Caco-2 (cell line): ENCODE measurements at places on chromosomes 7 and 10. TPM values are rescaled to one million over a fixed set of nuclear protein-coding genes. Genes with fewer than 3 reads are reported as not detected.

DNA sequence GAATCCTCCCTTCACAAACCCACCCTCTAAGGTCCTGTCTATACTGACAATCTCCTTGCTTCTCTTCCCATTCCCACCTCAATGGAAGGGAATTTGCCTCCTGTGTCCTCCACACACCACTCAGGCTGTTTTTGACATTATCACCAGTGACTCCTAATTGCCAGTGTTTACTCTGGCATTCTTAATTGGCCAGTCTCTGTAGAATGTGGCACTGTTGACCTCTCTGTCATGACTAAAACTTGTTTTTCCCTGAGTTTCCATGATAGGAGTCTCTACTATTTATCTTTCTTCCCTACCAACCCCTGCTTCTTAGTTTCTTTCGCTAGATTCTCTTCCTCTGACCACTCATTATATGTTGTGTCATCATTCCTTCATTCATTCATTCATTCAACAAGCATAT lies 12.1 kb downstream of the SLC16A12 start:
- no peak for DNase-seq

DNA sequence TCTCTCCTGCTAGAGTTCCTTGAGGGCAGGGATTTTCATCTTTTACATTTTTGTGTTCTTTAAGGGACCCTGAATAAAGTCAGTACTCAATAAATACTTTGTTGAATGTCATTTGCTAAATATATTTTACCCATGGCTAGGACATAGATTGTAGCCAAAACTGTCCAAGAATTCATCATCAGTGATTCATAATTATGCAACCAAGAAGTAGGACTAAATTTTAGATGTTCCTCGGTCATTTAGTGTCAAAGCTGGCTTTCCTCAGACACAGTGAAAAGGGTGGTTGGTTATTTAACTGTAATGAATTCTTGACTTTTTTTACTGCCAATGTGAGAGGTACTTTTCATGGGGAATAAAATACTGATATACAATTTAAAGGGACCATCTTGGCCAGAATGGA lies 3.3 kb downstream of the NUDT13 start:
- DNase-seq: no peak

The C10orf62 gene
- total RNA-seq: not detected in 2 replicates

The DNAH11 gene
- total RNA-seq: 1.3 and 2.0 TPM in 2 replicates

DNA sequence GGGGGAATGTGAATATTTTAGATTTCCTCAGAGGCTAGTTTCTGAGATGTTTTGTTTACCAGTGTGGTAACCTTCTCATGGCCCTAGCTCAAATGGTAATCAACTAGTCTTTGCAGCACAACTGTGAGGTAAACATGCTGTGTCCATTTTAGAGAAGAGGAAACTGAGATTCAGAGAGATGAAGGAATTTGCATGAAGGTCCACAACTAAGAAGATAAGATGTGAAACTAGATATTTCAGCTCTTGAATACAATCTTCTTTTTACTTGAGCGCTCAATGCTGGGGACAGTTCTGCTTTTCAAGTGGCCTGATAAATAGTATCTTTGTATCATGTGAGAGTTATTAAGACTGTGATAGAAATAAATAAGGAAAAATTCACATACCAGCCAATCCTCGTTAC lies 245.4 kb downstream of the AUTS2 start:
- no peak for DNase-seq

- no peak for DNase-seq
Measured at GRCh38 chr7:29859524-29860185, 53.3 kb downstream of the WIPF3 start.
